ENCODE measurements at places on chromosomes 11 and 22.
A peak's percentile ranks its signal among the peaks of the same experiment; 100 is the strongest.

- no peak for DNase-seq
Observed at GRCh38 chr22:50612528-50613221, 12.1 kb downstream of the MAPK8IP2 start.

DNA sequence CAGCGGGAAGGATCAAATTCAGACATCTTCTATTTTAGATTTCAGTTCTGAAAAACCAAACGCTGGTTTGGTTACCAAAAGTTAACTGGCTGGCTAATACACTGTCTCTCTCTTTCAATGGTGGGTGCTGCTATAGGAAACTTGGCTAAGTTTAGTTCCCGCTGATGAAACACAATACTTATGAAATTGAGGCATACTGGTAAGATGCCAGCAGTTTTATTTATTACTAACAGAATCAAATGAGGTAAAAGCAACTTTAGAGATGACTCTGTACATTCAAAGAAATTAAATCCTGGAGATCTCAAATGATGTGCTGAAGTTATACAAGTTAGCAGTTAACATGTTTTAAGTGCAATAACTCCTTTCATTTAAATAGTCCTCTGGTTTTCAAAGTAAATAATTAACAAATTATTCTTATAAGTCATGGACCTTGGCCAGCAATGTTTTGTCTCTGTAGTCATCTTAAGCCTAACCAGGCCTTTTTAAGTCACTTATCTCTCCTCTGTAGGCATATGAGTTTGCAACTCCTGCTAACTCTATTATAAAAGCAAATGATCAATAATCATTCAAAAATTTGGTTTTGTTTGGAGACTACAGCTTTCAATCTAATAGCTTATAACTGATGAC lies 54.8 kb downstream of the PAK1 start:
- DNase-seq, result no peak

DNA sequence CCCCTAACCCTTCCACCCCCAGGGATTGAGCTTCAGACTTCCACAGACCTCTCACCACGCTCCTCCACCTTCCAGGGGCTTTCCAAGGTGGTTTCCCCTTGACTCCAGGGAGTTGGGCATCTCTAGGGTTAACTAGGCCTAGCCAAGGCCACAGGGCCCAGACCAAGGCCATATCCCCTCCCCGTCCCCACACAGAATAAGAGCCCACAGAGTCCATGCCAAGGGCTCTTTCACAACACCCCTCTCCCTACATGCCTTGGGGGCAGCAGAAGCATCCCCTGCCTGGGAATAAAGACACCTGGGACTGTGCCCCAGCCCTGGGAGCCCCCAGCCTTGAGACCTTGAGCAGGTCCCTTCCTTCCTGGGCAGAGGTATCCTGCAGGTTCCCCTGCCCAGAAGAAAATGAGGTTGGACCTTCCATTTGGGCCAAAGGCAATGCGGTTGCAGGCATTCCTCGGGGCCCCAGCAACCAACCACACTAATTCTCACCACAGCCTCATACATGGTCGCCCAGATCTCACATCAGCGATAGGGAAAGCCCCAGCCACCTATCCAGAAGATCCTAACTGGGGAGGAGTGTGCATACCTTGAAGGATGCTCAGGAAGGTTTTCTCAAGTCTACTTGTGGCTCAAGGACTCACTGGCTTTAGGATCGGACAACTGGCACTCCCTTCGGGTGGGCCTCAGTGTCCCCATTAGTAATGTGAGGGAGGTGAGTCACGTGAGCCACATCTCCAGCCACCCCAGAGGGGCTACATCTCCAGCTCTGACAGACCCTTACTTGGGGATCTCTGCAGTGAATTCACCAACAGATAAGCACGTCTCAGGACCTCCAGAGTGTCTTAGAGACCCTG lies 1.7 kb downstream of the GDPD5 start:
- DNase-seq, result no peak

DNA sequence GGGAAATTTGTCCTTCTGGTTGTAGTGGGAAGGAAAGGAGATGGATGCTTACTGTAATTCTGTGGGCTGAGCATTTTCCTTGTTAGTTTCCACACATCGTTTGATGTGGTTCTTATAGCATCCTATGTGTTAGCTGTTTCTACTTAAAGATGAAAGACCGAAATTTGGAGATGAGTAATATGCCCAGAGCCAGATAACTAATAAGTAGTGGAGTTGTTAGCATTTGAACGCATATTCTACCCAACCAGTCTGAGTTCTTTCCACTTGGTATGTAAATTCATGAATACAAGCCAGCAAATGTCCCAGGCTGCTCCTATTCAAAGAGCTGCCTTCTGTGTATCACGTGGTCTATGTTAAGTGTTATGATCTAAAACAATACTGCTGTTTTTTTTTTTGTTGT lies 14.6 kb downstream of the SPECC1L start:
- DNase-seq, result no peak

- no peak for DNase-seq
Observed at GRCh38 chr11:70913715-70914231, 338.6 kb downstream of the SHANK2 start.

GRCh38 chr22:16801088-16801487 lies 24.1 kb downstream of the XKR3 start:
- DNase-seq, result no peak

- no peak for DNase-seq
Observed at GRCh38 chr11:75479597-75480145, 46.1 kb downstream of the GDPD5 start.

GRCh38 chr11:90134478-90135003 lies at the start of gene NAALAD2:
TSS of gene NAALAD2 (plus strand) at chr11:90134663. CDS start at chr11:90134759, 96 bp downstream.
- DNase-seq, result peak; percentile 26

DNA sequence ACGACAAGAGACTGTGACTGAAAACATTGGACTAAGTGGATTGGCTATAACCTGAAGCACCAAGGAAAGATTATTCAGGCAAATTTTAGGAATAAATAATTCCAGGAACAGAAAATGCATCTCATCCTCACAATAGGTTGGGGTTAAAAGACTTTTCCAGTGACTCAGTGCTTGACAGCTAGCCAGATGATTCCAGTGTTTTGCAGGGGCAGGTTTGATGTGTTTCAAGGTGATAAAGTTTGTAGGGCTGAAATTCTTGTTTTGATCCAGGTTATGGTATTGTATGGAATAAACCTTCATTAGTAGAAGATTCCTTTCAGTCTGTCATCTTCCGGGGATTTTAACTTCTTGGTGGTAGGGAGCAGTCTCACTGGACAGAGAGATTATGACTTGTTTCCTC lies 2.3 kb downstream of the EXT2 start:
- no peak for DNase-seq

- no peak for DNase-seq
Observed at GRCh38 chr11:22730319-22730718, 63.9 kb downstream of the GAS2 start.

- DNase-seq, result no peak
Observed at GRCh38 chr11:77086521-77087472, 15.8 kb upstream of the OMP start.

DNA sequence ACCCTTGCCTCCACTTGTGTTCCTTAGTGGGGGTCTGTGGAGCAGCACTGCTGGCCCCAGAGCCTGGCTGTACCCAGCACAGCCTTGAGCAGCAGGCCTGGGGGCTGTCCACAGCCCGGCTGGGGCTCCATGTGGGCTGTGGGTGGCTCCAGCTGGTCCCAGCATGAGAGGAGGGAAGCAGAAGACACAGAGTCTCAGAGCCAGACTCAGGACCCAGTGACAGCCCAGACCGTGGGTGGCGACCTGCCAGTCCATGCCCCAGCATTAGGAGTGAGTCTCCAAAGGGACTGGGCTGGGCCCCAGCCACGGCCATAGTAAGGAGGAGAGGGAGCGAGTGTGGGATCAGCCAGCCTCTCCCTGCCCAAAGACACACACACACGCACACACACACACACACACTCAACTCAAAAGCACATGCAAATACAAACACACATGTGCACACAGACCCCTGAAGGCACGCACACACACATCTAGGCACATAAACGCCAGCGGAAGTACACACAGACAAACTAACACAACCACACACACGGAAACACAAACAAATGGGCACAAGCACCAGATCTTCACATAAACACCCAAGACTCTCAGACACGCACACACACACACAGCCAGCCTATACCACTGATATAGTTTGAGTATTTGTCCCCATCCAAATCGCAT lies 16.7 kb upstream of the LRRC10B start:
- DNase-seq, result no peak

DNA sequence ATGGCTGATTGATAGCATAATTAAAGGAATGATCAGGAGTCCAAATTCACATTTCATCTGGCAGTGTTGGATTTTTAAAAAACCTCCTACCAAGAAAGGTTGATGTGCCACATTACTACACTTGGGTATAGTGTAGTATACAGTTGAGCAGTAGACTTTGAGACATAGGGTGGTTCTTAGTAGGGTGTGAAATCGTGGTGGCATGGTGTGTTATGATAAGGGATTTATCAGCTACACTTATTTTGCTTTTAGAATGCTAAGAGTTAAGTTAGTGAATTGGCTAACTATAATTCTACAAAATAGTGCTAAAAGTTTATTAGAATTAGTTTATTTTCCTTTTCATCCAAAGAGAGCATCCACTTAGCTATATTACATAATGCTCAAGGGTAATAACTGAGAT lies 13.1 kb downstream of the TBCEL start:
- DNase-seq, result no peak

DNA sequence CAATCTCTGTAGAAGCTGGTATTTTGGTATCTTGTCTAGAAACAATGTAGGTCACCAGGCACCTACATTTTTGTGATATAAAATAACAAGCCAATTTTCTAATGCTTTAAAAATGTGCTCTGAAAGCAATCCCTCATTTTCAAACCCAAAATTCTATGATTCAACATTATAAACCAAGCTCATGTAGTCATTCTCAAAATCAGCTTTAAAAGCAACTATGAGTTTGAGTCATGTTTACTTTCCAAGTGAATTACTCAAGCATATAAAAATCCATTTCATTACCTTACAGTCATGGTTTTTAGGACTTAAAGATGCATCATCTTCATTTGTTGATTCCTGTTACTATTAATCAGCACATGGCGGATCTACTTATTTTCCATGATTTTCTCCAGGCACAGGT lies 216.4 kb downstream of the GRM5 start:
- no peak for DNase-seq

DNA sequence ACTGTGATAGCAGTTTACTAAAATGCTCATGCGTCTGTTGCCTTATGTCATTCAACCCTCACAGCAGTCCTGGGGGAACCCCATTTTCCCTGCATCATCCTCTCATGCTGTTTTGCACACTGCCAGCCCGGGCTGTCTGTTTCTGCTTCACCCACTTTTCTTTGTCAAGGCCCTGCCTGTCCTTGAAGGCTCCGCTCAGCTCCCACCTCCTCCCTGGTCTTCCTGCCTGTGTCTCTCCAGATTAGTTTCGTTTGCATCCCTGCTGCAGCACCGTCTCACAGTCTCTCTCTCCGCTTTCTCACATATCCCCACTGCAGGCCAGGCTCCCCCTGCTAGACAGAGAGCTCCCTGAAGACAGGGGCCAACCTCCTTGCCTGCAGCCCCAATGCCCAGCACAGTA lies 29.9 kb downstream of the SERPINH1 start:
- no peak for DNase-seq

DNA sequence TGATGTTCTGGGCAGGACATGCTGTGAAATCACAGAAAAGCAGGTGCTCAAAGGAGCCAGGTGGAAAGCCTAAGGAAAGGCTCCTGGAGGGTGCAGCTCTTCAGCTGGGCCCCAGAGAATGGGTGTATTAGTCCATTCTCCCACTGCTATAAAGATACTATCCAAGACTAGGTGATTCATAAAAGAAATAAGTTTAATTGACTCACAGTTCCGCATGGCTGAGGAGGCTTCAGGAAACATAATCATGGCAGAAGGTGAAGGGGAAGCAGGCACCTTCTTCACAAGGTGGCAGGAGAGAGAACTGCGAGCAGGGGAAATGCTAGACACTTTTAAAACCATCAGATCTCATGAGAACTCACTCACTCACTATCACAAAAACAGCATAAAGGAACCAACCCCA lies 43.1 kb upstream of the DEUP1 start:
- no peak for DNase-seq

- no peak for DNase-seq
Observed at GRCh38 chr11:32870676-32871075, 21.9 kb upstream of the QSER1 start.

GRCh38 chr11:113840932-113841664 lies 34.3 kb downstream of the USP28 start:
- no peak for DNase-seq

DNA sequence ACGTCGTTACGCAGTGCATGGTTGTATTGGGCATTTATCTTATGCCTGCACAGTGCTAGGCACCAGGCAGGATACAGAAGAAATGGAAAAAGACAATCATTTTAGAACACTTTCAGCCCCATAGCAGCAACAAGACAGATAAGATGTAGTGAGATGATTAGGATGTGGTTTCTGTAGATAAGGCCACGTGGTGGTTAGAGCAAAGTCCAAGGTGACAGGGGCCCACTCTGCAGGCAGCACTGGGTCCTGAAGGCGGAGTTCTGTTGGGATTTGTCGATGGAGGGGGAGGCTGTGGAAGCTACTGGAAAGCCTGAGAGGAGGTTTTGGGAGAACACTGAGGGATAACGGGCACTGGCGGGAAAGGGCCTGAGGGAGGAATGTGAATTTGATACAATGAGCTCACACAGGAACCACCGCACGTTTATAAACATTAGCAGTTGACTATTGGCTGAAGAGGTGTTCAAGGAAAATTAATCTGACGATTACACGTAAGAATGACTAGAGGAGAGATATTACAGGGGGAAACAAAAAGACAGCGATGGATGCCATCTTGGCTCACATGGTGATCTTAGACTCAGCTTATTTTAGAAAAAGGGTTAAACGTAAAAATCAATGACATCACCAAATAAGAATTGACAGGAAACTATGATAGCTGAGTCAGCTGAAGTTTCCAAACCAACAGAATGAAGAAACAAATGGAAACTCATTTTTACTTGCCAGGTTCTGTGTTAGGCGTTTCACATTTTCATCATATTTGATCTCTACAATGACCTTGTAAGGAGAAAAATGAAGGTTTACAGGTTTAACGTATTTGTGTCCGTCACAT lies 551.0 kb downstream of the OPCML start:
- no peak for DNase-seq

DNA sequence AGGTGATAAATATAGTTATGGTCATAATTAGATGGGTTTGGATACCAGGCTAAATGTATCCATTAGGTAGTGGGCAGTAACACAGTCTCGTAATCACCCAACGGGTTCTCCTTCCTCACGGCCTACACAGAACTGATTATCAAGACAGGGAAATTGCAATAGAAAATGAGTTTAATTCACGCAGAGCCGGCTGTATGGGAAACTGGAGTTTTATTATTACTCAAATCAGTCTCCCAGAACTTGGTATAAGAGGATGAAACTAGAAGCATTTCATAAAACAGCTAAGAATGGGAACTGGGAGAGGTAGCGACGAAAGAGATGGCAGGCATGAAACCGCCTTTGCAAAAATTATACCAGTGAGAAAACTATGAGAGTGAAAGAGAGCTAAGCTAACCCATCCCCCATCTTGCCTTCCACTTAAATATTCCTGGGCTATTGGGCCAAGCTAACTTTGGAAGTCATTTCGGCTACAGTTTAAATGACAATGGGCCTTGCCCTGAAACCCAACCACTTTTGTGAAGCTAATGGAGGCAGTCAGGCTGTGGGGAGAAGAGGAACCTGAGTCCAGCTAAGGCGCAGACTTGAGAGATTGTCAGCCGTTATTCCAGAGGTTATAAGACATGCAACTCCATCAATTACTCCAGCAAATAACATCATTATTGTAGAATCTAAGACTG lies 29.6 kb downstream of the CTSC start:
- no peak for DNase-seq
